ENCODE measurements at places on chromosomes 1 and 21. TPM values are rescaled to one million over a fixed set of nuclear protein-coding genes. Genes with fewer than 3 reads are reported as not detected.

GRCh38 chr1:21539933-21540332, 30.7 kb downstream of the ALPL start:
- no peak overlapping the region for H3K4me3 ChIP-seq
- no peaks in the 10 kb centered on the region for H3K27me3 ChIP-seq
- H3K36me3 ChIP-seq = no peaks in the 10 kb centered on the region
- H3K27ac ChIP-seq = no peak overlapping the region
- H3K4me1 ChIP-seq = no peaks in the 10 kb centered on the region

GRCh38 chr21:43984905-43985689, 27.0 kb upstream of the TRAPPC10 start:
- no peaks in the 10 kb centered on the region for H3K36me3 ChIP-seq
- no peaks in the 10 kb centered on the region for H3K27me3 ChIP-seq
- H3K4me1 ChIP-seq = peaks cover 14% of the 10 kb centered on the region
- no peak overlapping the region for H3K27ac ChIP-seq
- DNase-seq = no peak

DNA sequence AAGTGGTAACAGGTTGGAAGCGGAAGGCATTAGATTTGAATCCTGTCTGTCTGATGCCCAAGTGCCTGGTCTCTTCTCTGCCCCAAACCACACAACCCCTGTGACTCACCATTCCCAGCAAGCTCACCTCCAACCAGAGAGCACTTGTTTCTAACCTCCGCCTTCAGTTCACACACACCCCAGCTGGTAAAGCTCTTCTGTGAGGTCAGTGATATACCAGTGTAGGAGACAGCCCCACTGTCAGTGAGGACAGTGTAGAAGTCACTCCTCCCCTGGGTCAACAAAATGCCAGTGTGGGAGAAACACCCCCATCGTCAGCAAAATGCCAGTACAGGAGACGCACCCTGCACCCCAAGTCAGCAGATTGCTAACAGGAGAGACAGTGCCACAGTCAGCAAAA, 2.6 kb downstream of the RIMS3 start:
- no peak overlapping the region for H3K4me3 ChIP-seq
- no peak overlapping the region for H3K27ac ChIP-seq
- H3K27me3 ChIP-seq = no peaks in the 10 kb centered on the region
- H3K36me3 ChIP-seq = no peaks in the 10 kb centered on the region
- H3K4me1 ChIP-seq = peaks cover 5% of the 10 kb centered on the region

DNA sequence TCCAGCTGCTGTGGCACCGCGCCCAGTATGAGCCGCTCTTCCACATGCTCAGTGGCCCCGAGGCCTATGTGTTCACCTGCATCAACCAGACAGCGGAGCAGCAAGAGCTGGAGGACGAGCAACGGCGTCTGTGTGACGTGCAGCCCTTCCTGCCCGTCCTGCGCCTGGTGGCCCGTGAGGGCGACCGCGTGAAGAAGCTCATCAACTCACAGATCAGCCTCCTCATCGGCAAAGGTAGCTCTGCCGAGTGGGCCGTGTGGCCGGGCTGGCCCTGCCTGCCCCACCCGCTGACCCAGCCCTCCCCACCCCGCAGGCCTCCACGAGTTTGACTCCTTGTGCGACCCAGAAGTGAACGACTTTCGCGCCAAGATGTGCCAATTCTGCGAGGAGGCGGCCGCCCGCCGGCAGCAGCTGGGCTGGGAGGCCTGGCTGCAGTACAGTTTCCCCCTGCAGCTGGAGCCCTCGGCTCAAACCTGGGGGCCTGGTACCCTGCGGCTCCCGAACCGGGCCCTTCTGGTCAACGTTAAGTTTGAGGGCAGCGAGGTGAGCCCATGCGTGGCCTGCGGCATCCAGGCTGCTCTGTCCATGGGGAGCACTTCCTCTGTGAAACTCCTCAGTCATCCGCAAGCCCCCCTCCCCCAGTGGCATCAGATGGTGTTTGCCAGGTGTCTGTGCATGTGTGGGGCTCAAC, 64.2 kb downstream of the PIK3CD start:
- no peaks in the 10 kb centered on the region for H3K36me3 ChIP-seq
- no peaks in the 10 kb centered on the region for H3K27me3 ChIP-seq
- no peak overlapping the region for H3K27ac ChIP-seq
- peaks cover 18% of the 10 kb centered on the region for H3K4me1 ChIP-seq
- H3K4me3 ChIP-seq = no peak overlapping the region

GRCh38 chr21:26447932-26448475, 125.1 kb downstream of the CYYR1 start:
- no peak overlapping the region for H3K27ac ChIP-seq
- no peak overlapping the region for H3K4me3 ChIP-seq
- H3K27me3 ChIP-seq = no peaks in the 10 kb centered on the region
- DNase-seq = no peak
- H3K4me1 ChIP-seq = peaks cover 9% of the 10 kb centered on the region
- H3K36me3 ChIP-seq = no peaks in the 10 kb centered on the region

DNA sequence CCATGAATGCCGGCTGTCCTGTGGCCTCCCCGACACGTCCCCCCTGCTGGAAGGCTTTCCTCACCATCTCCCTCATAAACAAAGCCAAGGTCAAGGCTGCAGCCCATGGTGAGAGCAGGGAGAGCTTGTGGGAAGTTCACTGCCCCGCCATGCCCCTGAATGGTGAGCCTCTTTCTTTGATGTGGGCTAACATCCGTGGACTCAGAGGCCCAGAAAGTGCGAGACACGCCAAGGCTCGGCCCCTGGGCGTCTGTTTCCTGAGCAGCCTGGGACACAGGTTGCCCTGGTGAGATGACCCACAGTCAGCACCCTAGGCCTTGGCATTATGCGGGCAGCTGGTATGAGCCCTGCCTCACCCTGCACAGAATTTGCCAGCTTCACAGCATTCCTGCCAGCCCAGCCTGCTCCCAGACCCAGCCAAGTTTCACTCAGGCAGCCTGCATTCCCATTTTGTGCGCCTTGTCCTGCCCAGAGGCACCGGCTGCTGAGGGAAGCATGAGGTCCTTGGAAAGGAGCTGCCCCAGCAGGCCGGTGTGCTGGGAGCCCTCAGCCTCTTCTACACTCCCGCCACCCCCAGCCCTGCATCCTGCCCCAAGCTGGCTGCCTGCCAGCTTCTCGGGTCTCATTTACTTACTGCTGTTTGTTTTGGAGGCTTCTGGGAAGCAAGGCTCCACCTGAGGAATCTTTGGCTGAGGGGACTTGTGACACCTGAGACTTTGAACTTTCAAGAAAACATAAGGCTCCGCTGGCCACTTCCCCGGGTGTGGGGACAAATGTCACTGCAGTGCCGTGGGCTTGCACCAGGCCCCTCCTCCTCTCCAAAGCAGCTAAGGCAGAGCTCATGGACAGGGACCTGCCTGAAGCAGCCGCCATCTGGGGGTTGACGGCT, 31.9 kb downstream of the NEK2 start:
- no peak overlapping the region for H3K4me3 ChIP-seq
- peak; percentile 70 for DNase-seq
- peaks cover 34% of the 10 kb centered on the region for H3K4me1 ChIP-seq
- 0 out of 2 replicates have a peak overlapping the region, but pooled peaks have one; percentile 4 for H3K27ac ChIP-seq

DNA sequence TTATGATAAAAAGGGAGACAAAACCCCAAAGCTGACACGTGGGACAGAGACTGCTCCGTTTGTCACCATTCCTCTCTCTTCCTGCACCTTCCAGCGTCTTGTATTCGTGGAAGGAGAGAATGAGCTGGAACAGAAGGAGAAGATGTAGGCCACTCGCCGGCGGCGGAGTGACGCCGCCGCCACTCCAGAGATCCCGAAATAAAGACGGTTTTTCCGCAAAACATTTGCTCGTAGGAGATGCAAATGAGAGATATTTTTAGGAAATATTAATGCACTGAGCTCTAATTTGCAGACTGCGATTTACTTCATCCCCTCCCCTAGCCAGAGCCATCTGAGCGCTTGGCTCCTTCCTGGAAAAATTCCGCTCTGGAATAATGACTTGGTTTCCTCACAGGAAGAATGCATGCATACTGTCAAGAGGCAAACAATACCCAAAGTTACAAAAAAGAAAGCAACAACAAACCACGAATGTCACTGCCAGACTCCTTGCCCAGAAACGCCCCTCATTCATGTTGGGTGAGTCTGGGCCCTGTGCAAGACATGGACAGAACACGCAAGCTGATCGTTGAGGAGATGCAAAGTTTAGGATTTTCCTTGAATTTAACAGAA, 18.0 kb upstream of the ADARB1 start:
- no peak for DNase-seq
- H3K36me3 ChIP-seq = no peaks in the 10 kb centered on the region
- no peaks in the 10 kb centered on the region for H3K27me3 ChIP-seq
- H3K4me3 ChIP-seq = no peak overlapping the region

DNA sequence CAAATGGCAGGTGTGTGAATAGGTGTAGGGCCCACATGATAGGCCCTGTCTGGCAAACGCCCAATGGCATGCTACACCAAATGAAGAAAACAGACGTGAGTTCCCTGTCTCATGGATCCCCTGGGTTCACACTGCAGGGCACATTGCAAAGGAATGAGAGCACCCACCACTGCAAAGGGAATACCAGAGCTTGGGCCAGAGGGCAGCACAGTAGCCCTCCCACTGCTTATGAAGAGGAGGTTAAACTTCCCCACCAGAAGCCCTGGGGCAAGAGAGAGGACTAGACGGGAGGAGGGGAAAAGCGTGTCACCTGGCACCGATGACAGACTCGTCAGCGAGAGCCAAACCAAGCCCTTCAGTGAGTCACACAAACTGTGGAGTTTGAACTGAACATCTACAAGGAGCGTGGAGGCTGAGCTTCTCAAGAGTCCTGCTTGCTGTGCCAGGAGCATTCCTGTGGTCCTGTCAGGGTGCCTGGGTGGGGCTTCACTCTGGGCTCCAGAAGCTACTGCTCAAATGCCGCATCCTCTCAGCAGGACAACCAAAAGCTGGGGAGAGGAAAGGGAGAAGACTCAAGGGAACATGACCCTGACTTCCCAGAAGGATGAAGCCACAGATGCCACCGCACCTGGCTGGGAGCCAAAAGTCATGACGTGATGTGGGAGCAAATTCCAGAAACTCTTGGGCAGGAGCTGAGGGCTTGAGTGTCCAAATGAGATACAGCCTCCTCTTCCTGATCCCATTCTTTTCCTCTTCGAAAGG, 61.1 kb downstream of the TOMM20 start:
- peaks cover 60% of the 10 kb centered on the region for H3K4me1 ChIP-seq
- peak; percentile 98 for DNase-seq
- H3K27ac ChIP-seq = peak overlapping the region; percentile 100
- no peaks in the 10 kb centered on the region for H3K36me3 ChIP-seq
- no peaks in the 10 kb centered on the region for H3K27me3 ChIP-seq

- no peak overlapping the region for H3K27ac ChIP-seq
- no peaks in the 10 kb centered on the region for H3K36me3 ChIP-seq
- H3K4me1 ChIP-seq = no peaks in the 10 kb centered on the region
- H3K27me3 ChIP-seq = no peaks in the 10 kb centered on the region
Observed at GRCh38 chr1:235757587-235758096, 108.1 kb upstream of the GNG4 start.

DNA sequence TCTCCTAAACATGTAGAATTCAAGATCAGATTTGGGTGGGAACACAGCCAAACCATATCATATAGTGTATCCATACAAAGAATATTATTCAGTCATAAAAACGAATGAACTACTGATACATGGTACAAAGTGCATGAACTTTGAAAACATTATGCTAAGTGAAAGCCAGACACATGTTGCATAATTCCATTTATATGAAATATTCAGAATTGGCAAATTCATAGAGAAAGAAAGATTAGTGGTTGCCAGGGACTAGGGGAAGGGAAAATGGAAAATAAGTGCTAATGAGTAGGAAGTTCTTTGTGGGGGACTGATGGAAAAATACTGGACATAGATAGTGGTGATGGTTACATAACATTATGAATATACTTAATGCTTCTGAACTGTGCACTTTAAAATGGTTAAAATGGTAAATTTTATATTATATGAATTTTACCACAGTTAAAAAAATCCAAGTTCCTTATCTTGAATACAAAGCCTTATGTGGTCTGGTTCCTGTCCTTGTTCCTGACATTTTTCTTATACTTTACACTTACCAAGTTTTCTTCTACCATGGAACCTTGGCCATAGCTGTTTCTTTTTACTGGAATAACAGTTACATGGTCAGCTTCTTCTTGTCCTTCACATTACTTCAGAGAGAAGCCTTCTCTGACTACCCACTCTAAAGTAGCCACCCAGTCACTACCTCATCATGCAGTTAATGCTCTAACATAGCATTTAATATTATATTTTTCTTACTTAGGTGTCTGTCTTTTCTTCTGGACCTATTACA, 64.0 kb downstream of the CCDC18 start:
- no peaks in the 10 kb centered on the region for H3K27me3 ChIP-seq
- peaks cover 39% of the 10 kb centered on the region for H3K36me3 ChIP-seq
- no peak overlapping the region for H3K27ac ChIP-seq
- H3K4me3 ChIP-seq = no peak overlapping the region
- no peaks in the 10 kb centered on the region for H3K4me1 ChIP-seq

- DNase-seq = peak; percentile 49
- peak overlapping the region; percentile 80 for H3K27ac ChIP-seq
- peaks cover 33% of the 10 kb centered on the region for H3K4me1 ChIP-seq
- H3K27me3 ChIP-seq = no peaks in the 10 kb centered on the region
Observed at GRCh38 chr21:42009018-42009830, 936 bp downstream of the ZBTB21 start.

- H3K36me3 ChIP-seq = peaks cover 15% of the 10 kb centered on the region
- no peaks in the 10 kb centered on the region for H3K4me1 ChIP-seq
- no peaks in the 10 kb centered on the region for H3K27me3 ChIP-seq
- no peak overlapping the region for H3K4me3 ChIP-seq
- no peak overlapping the region for H3K27ac ChIP-seq
- no peak for DNase-seq
Observed at GRCh38 chr1:5935026-5935425, 57.2 kb downstream of the NPHP4 start.

- H3K27me3 ChIP-seq = no peaks in the 10 kb centered on the region
- no peak overlapping the region for H3K4me3 ChIP-seq
- 0 out of 2 replicates have a peak, but pooled peaks cover 3% of the 10 kb centered on the region for H3K36me3 ChIP-seq
- DNase-seq = no peak
Observed at GRCh38 chr1:56099766-56100265, 479.5 kb downstream of the PLPP3 start.

The NPL gene
- not detected for total RNA-seq

The MROH9 gene
- not detected for total RNA-seq

The CLIC6 gene
- not detected for total RNA-seq
